Stimulated activated CD4-positive, alpha-beta T cell treated with anti-CD3 and anti-CD28 coated beads, Interleukin-1b, Interleukin-23, amount 100 ng/mL, for 24 hours (primary cell): ENCODE measurements at places on chromosomes 16 and 17.

GRCh38 chr16:19084139-19084538 is 16.7 kb downstream of the COQ7 start:
- no peak for DNase-seq

DNA sequence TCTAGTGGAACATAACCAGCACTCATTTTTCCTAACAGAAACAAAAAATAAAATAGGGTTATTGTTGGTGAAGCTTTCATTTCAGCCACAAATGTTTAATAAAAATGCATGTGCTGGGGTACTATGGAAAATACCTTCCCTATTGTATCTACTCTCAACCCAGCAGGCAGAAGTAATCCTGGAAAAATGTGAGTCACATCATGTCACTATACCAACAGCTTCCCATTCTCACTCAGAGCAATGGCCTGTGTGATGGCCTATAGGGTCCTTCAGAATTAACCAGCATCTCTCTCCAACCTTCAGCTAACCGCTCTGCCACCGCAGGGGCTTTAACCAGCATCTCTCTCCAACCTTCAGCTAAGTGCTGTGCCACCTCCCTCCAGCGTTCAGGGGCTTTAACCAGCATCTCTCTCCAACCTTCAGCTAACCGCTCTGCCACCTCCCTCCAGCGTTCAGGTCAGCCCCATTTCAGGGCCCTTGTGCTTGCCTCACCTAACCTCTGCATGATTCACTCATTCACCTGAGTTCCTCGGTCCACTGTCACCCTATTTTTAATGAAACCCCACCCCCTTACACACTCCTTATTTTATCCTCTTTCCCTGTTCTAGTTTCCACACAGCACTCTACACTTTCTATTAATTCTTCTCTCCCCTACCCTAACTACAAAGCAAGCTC is 34.0 kb downstream of the UBE2G1 start:
- no peak for DNase-seq

DNA sequence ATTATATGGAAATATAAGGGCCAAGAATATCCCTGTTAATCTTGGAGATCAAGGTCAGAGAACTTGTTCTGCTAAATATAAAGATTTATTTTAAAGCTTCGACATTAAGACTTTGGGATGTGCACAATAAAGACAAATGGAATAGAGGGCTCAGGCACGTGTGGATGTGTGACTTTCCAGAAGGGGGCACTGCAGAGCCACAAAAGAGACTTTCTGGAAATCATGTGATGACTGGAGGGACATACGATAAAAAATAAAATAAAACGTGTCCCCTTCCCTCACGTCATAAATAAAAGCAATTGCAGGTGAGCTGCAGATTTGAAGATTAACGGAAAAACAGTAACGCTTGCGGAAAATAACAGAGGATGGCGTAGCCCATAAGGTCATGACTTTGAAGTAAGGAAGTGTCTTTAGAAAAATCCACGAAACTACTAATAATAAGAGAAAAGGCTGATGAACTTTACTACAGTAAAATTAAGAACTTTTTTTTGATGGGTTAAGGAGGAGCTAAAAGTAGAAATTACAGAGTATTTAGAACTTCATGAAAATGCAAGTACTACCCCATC is 9.4 kb upstream of the ENGASE start:
- peak; percentile 28 for DNase-seq

DNA sequence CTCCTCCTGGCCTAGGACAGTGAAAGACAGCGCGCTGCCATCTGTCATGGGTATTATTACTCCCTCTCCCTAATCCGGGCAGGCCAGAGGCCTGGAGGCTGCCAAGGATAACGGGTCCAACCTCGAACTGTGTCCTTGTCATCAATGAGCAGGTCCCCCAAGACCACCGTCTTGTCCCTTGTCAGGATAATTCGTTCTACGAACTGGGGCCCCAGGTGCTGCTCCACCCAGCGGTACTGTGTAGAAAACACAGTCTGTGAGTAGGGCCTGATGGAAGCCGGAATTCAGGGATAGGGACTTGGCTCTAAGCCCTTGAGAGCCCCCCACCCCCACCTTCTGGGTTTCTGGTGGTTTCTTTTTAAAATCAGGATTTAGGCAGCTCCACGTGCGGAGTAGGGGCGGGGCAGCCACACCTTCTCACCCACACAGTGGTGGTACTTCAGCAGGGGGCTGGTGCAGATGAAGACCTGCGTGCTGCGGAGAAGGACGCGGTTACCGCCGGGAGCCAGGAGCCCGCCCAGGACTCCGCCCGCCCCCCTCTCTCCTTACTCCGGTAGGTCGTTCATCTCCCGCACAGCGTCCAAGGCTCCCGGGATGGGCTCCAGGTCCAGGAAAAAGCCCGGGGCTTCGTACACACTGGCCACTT is 787 bp downstream of the NT5C start:
- no peak for DNase-seq

- no peak for DNase-seq
Observed at GRCh38 chr17:37647856-37648255, 4.6 kb upstream of the DDX52 start.

DNA sequence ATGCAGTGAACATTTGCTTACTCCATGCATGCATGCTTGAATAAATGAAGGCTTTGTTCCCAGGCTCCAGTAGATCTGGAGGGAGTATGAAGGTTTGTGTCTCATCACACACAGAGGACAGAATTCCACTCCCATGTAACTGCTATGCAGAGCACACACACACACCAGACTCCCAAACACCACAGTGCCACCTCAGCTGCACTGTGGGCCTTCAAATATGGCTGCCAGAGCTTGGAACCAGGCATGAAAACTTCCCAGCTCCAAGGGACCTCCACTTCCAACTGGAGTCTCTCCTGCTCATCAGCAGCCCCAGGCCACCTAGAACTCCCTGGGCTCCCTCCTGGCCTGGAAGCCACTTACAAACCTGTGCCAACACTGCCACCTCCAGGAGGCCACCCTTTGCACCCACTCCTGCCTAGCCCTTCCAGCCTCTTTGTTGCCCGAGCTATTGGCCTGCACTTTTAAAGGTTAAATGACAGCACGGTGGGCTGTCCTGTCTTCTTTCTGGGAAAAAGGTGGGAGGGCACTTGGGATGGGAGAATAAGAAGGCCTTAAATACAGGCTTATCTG is 151.2 kb downstream of the ZNF423 start:
- no peak for DNase-seq

DNA sequence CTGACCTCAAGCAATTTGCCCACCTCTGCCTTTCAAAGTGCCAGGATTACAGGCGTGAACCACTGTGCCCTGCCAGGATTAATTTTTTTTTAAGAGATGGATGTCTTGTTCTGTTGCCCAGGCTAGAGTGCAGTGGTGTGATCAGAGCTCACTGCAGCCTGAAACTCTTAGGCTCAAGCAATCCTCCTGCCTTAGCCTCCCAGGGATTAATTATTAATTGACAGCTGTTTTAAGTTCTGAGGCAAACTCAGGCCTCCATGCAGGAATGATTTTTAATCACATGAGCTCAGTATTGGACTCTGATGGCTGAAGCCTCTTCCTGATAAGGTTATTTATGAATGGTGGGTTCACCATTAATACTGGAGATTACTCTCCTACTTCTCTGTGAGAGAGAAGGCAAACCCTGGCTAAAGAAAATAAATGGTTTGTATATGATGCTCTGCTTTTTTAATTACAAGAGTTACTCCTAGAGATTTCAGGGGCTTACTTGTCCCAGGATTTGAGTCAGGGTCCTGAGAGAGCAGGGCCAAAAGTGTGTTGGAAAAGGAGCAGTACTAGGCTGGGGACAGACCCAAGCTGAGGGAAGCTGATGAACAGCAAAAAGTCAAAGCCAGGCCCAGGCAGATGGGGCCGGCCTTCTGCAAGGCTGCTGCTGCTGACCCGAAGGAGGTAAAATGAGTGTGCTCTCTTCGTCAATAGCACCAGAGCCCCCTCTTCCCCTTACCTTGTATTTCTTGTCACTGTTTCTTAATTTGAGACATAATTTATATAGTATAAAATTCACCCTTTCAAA is 56.9 kb upstream of the HAS3 start:
- no peak for DNase-seq

DNA sequence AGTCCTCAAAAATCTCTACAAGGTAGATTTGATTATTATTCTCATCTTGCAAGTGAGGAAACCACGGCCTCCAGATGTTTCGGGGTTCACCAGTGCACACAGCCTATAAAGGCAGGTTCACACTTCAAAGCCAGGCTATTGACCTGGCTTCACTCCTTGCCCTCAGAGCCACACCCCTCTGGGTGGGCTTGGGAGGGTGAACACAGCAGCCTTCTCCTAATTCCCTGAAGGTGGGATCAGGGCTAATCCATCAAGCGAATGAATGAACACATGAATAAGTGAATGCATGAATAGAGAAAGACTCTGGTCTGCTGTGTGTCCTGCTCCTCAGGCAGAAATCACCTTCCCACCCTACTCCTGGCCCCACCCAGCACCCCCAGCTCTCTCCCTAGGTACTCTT is 139.0 kb downstream of the CYLD start:
- no peak for DNase-seq

DNA sequence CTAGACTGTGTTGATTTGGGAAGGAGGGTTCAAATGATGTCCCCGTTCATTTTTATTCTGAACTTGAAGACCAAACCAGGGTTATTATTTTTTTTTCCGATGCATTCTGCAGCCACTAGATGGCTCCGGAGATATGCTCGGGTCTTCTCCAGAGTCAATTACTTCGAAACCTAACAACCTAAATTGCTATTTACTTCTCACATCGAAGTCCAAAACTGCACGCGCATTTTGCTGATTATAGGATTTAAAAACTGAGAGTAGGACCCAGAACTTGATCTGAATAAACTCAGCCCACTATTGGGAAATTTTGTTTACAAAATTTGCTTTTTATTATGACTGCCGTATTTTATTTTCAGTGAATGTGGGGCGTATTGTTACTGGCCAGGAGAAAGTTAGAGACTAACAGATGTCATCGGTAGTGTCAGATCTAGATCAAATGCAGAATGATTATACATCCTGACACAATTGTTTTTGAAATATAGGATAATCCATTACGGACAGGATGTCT is 263.8 kb downstream of the HS3ST3A1 start:
- no peak for DNase-seq

DNA sequence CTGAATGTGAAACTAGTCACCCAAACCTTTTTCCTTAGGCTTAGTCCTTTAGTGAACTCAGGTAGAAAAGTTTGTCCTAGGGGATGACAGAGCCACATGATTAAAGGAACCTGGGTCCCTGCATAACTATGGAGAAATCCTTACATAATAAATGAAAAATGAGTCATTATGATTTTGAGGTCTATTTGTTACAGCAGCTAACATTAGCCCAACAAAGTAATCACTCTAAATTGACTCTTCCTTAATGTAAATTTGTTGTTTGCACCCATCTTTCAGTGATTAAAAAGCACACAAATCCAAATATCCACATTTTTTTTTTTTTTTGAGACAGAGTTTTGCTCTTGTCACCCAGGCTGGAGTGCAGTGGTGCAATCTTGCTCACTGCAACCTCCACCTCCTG is 32.0 kb downstream of the OGFOD1 start:
- no peak for DNase-seq

DNA sequence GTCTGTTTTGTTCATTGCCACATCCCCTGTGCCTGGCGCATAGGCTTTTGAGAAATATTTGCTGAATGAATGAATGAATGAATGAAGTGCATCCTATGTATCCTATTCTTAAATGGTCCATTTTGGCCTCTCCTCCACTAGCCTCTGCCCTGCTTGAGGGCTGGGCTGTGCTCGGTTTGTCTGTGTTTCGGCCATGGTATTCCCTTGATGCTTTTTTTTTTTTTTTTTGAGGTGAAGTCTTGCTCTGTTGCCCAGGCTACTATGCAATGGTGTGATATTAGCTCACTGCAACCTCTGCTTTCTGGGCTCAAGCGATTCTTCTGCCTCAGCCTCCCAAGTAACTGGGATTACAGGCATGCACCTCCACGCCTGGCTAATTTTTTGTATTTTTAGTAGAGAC is 110.1 kb downstream of the NTN1 start:
- DNase-seq, result no peak

- DNase-seq, result no peak
Observed at GRCh38 chr17:31570231-31570630, 178.8 kb downstream of the RAB11FIP4 start.

- DNase-seq, result no peak
Observed at GRCh38 chr16:64841071-64841470, 280.8 kb downstream of the CDH11 start.

DNA sequence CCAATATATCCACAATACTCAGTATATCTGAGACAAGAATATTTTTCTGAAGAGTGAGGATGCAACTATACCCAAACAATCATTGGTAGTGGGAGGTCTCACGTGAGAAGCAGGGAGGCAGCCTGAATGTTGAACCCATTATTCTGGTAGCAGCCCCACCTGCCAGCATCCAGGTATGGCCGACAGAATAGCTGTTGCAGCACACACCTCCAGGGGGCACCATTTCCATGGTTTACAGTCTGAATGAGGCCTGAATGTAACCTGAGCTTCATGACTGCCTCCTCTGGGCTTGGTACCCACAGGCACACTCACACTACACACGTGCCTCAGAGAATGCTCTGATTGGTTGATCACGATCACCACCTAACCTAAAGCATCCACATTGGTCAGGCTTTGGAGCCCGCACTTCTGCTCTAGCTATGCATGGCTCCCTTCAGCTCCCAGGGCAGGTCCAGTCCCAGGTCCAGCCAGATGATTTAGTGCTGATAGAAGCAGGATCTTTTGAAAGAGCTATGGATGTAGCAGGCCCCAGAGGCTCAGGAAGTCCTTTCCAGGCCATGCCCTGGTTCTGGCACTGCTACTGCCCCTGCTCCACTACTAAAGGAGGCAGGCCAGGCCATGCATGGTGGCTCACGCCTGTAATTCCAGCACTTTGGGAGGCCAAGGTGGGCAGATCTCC is 11.0 kb upstream of the CBFB start:
- peak; percentile 69 for DNase-seq

GRCh38 chr16:29821643-29822115 is 1.4 kb downstream of the MVP start:
- DNase-seq, result no peak

- DNase-seq, result no peak
Observed at GRCh38 chr16:89574681-89575246, 794 bp upstream of the CPNE7 start.

DNA sequence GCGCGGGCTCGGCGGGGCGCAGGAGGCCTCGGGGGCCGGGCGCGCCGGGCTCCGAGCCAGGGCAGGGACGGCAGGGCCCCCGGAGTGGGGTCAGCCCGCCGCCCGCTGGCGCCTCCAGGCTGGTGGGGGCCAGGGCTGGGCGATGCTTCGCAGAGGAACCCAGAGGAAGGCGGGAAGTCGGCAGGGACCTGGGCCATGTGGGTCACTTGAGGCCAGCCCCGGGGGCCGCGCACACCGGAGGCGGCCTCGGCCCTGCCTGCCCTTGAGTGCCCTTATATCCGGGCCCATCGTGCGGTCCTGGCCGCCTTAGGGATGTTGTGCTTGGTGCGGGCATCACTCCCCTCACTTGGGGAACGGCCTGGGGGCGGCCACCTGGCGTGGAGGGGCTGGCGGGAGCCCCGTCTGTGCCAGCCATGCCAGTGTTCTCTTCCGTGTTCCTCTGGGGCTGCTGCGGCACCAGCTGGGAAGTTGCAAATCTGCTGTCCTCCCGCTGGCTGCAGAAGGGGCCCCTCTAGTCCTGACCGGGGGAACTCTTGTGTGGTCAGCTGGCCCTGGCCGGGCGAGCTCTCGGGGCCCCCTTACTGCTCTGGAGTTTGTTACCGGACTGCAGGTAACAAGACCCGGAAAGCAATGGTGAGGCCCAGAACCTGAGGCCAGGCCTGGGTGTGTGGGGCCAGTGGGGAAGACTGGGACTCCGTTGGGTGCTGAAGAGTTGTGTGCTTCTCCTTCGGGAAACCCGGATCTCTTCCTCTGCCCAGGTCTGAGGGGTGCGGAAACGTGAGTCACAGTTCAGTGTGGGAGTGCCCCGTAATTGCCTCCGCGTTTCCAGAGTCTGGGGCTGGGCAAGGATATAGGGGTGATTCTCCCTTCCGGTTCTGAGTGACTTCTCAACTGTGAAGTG is 849 bp downstream of the CAPN15 start:
- DNase-seq, result no peak

GRCh38 chr17:63379636-63380035 is 66.5 kb downstream of the CYB561 start:
- DNase-seq, result no peak
